Stimulated activated CD4-positive, alpha-beta T cell treated with anti-CD3 and anti-CD28 coated beads, Interleukin-4, amount 100 ng/mL, for 24 hours (primary cell): ENCODE measurements at places on chromosomes 7 and 10.

DNA sequence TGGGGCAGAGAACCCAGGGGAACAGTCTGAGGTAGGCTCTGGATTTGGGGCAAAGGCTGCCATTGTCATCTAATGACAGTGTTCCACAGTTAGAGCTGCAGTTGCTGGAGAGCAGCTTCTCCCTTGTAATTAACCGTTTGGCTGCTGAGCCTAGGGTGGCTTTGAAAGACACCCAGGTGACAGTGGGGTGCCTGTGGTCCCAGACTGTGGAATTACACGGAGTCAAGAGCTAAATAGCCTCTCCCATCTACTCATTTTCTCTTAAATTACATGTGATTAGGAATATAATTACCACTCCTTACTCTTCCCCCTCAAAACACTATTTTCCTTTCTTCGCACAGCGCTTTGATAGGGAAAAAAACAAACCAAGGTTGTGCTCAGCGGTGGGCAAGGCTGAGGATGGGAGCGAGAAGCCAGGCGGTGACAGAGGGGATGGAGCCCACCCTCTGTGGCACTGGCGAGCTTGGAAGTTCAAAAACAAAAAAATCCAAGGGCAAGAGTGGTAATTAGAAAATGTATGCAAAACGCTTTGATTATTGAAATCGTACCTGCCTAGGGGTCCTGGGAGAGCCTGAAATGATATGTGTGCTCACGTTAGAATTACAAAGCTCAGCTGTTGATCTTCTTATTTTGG lies 44.1 kb downstream of the BAMBI start:
- no peak for DNase-seq

GRCh38 chr10:120949609-120950031 lies 98.5 kb downstream of the WDR11 start:
- DNase-seq, result no peak

DNA sequence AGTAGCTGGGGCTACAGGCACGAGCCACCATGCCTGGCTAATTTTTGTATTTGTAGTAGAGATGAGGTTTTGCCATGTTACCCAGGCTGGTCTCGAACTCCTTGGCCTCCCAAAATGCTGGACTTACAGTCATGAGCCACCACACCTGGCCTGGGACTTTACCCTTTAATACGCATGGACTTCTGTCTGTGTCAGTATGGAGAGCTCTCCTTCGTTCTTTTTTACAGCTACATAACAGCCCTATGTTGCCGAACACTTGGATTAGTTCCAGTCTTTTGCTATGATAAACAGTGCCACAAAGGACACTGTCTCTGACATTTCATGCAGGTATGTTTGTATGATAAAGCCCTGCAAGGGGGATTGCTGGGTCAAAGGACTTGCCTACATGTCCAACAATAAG lies 10.9 kb upstream of the OAT start:
- DNase-seq, result no peak

DNA sequence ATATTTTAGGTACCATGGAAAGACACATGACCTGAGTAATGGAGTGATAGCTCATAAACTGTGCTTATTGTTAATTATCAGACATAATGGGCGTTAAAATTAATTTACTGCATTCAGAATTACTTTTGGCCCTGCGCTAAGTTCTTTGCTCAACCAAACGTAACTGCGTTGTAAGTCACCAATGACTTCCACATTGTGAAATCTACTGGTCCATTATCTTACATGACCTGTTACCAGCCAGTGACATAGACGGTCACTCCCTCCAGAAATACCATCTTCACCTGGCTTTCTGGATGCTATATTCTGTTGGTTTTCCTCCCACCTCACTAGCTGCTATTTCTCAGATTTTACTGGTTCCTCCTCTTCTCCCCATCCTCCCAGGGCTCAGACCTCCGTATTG lies 5.0 kb upstream of the GIGYF1 start:
- no peak for DNase-seq

DNA sequence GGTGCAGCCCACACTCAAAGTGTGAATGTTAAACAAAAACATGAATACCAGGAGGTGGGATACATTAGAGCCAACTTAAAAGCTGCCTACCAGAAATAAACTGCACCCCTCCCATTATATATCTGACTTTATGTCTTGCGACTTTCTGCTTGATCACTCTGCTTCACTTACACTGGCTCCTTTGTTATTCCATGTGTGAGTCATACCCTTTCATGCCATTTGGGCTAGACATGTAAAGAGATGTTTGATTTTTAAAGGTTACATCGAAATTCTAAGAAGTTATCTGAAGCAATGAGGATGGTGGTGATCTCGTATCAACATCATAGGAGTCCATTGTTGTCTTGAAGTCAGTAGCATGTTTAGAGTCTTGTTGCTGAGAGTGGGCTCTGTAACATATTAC lies 31.6 kb upstream of the ETV1 start:
- DNase-seq, result no peak
